ENCODE measurements at places on chromosomes 3 and 15. TPM values are rescaled to one million over a fixed set of nuclear protein-coding genes. Genes with fewer than 3 reads are reported as not detected.

- DNase-seq: no peak
These were observed 198.0 kb upstream of the NR2E3 start for GRCh38 chr15:71612397-71612722.

- DNase-seq: no peak
These were observed 51.9 kb upstream of the MUC13 start for GRCh38 chr3:124986192-124987143.

DNA sequence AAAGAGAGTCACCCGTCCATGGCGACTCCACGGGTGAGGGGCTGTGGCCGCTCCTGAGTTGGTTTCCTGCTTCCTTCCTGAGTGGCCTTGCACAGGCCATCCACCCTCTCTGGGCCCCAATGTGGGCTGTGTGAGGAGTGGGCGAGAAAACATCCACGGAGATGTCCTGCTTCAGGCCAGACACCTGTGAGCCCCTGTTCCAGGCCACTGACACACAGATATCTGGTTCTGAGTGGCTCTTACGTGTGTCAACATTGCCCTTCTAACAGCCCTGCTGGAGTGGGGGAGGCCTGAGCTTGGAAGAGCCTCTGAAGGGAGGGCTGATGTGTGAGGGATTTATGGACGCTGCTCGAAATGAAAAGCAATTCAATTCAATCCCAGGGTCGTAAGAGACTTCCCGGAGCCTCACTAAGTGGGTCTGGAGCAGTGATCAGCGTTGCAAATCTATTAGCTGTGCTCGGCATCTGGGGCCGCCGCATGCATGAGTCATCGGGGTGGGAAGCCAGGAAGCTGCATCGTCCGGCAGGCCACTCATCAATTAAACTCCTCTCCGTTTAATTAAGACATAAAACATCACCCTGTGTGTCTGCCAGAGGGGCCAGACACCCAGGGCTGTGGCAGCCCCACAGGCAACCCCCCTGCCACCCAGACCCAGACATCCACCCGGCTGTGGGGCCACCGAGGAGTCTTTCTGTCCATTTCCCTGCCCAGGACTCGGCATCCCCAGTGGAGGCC is 20.0 kb upstream of the PRR23E start:
- no peak for DNase-seq

DNA sequence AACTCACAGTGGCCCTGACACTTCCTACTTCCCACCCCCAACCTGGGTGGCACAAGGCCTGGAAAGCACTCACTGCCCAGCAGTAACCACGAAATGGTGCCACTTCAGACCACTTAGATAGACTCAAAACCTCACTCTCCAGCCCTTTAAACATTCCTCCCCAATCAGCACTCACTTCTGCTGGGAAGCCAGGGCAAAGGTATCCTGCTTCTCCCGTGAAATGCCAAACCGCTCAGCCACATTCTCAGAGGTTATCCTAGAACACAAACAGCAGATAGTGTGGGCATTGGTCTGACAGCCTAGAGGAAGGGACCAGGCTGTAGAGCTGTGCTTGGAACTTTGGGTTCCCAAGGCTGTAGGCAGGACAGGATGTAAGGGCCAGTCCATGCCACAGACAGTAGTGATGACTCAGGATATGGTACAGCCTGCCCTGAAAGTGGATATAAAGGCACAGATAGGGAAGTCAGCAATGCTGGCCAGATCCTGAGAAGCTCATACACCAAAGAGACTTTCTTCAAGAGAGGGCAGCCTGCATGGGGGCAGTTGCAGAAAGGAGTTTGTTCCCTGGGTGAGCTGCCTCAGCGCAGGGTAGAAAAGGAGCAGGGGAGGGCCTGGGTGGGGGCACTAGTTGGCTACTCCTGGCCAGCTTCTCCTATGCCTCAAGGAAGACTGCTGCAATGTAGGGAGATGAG is 9.2 kb downstream of the ACAA1 start:
- DNase-seq: no peak

DNA sequence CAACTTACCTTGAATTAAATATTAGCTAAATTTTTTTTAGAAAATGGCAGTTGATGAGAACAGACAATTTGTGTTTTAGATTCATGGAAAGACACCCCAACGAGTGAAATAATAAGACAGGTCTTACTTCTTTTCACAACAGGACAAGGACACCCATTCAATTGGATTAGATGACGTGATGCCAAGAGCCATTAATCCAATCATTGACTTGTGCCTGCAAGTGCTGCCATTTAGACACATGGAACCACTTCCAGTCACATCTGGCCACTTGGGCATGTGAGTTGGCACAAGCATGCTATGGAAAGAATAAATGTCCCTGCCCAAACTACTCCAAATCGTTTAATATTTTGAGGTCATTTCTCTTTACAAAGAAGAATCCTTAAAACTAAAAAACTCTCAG is 1308.8 kb downstream of the ROBO2 start:
- no peak for DNase-seq

DNA sequence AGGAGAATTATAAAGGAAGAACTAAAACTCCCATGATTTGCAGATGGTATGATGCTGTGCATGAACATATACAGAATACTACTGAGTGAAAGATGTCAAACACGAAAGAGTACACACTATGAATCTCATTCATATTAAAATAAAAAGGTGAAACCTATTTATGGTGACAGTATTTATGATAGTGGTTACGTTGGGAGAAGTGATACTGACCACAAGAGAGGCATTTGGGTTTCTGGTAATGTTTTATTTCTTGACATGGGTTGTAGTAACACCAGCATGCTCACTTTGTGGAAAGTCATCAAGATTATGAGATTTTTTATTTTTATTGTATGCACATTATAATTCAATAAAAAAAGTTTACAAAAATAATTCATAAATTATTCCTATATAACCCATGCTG is 324.0 kb downstream of the GAP43 start:
- DNase-seq: no peak

DNA sequence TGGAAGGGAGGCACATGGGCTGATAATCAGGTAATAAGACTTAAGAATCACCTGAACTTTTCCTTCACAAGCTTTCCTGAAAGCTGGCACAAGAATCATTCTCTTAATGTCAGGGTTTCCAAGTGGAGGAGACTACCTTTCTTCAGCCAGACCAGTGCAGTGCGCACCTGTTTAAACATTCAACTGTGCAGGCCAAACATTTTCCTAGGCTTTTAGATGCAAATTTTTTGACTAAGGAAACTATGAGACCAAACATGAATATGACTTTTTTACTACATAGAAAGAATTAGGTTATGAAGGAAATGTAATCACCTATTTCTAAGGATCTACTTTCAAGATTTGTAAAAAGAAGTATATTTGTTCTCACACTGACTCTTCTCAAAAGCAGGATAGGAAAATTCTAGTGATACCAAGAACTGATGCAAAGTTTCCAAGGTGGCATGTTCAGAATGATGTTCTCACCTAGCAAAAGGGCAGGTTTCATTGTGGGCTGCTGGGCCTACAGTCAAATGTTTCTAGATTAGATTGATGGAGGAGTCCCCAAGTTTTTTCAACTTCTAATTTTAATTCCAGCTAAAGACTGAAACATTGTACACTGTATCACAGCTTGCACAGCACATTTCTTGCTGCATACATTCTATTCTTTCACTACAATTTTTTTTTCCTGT is 339.1 kb downstream of the TIGIT start:
- DNase-seq: no peak

- DNase-seq: no peak
These were observed 3.0 kb upstream of the MAP1A start for GRCh38 chr15:43514241-43515057.

DNA sequence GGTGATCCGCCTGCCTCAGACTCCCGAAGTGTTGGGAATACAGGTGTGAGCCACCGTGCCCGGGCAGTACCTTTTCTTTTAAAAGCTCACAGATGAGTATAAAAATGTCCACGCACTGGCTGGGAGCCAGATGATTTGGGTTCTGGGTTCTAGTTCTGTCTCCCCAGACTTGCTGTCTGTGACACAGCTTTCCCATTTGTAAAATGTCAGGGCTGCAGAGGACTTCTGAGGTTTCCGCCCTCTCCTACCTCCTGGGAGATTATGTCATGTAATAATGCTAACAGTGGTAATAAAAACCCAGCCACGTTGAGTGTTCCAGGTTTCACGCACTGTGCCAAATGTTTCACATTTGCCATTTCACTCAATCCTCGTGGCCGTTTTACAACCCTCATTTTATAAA is 1.3 kb upstream of the PPP4R2 start:
- no peak for DNase-seq

Gene A4GNT
- not detected for total RNA-seq

DNA sequence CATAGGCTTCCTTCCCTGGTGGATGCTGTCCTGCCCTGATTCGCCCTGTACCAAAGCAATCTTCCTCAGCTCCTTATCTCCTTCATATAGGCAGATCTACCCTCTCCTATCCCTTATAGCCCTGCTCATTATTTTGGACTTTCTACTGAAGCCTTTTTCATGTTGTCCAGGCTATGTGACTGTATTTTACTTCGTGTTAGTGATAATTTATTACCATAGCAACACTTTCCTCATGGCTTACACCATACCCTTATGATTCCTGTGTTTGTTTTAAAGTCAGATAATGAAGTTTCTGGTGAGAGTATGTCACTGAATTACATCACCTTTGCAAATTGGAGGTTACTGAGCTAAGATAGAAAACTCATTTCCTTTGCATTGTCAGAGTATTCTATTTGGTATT is 352.6 kb downstream of the NLGN1 start:
- no peak for DNase-seq

DNA sequence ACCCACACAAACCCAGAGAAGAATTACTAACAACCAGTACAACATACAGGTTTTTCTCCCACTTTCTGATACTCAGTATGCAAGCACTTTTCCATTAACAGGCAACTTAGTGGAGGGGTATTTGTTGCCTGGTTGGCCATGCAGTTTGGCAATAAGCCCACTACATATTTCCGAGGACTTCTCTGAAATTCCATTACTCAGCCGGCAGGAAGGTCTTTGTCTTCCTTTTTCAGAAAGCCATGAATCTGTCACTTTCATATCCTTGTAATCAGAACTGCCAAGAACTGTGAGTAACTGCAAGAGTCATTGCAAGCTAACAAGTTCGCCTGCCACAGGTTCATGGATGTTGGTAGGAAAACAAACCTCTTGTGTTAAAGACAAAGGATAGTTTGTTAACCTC is 422.3 kb upstream of the ROBO1 start:
- no peak for DNase-seq

GRCh38 chr3:31729082-31729481 is 196.4 kb downstream of the STT3B start:
- DNase-seq: no peak

- no peak for DNase-seq
These were observed 253.2 kb downstream of the NR2F2 start for GRCh38 chr15:96583671-96584070.

Gene EOMES
- total RNA-seq: 5.6 TPM
